GM12878 (cell line): ENCODE measurements at places on chromosomes 12 and 14. TPM values are rescaled to one million over a fixed set of nuclear protein-coding genes. Genes with fewer than 3 reads are reported as not detected.

SERPINA12 gene
- not detected in 2 replicates for total RNA-seq

DNA sequence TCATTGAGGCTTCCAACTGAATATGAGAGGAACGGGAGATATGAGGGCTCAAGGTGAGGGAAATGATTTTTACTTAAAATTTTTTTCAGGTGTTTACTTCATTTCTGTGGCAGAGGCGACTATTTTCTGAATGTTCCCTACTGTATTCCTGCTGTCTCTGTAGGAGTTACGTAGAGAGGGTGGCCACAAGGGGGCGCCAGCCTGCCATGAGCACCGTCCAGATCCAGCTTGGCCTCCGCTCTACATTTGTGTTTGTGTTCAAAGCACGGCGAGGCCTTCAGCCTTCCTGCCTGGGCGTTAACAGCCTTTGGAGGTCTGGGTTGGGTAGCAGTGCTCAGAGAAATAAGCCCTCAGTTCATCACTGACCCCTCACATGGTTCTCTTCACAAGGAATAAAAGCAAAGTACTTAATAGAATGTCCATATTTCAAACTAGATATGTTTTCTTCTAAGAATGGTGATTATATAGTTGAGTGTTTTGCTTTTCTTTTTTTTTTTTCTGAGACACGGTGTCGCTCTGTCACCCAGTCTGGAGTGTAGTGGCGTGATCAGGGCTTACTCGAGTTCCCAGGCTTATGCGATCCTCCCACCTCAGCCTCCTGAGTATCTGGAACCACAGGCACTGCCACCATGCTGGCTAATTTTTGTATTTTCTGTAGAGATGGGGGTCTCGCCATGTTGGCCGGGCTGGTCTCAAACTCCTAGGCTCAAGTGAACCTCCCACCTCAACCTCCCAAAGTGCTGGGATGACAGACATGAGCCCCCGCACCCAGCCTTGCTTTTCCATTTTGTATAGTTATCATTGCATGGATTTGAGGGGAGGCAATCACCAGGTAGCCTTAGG lies 22.3 kb downstream of the CKB start:
- H3K27ac ChIP-seq, result no peak overlapping the region
- no peaks in the 10 kb centered on the region for H3K4me1 ChIP-seq
- DNase-seq, result no peak
- no peaks in the 10 kb centered on the region for H3K27me3 ChIP-seq
- no peak overlapping the region for H3K4me3 ChIP-seq

GRCh38 chr14:81105378-81105777 lies 115.4 kb downstream of the GTF2A1 start:
- no peaks in the 10 kb centered on the region for H3K4me1 ChIP-seq
- H3K36me3 ChIP-seq, result no peaks in the 10 kb centered on the region
- no peak overlapping the region for H3K4me3 ChIP-seq

RALGAPA1 gene
- 22.8 and 26.7 TPM in 2 replicates for total RNA-seq

DNA sequence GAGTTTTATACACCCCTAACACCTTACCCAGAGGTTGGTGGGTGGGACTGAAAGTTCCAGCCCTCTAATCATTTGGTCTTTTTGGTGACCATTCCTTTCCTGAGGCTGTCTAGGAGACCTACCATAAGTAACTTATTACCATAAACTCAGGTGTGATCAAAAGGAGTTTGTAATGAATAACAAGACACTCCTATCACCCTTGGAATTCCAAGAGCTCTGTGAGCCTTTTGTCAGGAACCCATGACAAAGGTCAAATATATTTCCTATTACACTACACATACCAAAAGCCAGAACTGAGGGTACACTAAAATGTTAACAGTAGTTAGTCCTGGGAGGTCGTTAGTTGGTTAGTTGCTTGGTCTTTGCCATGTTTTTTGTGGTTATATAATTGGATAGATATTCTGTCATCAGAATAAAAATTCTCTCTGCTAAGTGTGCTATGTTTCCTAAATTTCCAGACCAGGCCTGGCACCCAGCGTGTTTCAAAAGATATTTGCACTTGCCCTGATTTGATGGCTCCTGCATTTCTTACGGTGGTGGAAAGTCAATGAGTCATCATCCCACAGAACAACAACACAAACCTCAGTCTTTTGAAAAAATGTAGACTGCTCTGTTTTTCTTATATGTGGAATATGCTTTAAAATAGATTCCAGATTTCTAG lies 27.0 kb upstream of the AKAP5 start:
- no peak overlapping the region for H3K27ac ChIP-seq
- H3K4me3 ChIP-seq, result no peak overlapping the region
- H3K36me3 ChIP-seq, result peaks cover 45% of the 10 kb centered on the region

TCL1B gene
- total RNA-seq, result not detected in 2 replicates

DNA sequence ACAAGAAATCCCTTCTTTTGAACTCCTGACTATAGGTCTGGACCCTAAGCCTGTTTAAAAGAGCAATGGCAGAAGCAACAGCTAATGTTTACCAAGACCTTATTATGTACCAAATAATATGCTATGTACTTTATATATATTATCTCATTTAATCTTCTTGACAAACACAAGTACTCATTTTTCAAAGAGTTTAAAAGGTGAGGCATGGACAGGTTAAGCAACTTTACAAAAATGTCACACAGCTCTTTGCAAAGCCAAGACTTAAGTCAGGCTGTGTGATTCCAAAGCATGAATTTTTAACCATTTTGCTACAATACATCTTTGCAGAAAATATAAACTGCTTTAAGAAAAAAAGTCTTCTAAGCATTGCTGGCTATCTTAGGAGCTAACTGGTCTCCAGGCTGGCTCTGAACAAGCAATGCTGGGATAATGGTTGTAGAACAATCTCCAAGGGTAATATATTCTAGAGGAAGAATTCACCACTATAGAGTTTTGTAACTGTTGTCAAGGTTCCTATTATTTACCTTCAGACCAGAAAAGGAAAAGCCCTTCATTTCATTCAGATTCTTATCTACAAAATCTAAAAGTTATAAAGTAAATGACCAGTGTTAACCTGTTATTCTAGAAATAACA lies 22.1 kb downstream of the SYNJ2BP start:
- no peak overlapping the region for H3K27ac ChIP-seq
- no peaks in the 10 kb centered on the region for H3K4me1 ChIP-seq
- H3K27me3 ChIP-seq, result no peaks in the 10 kb centered on the region

ZNF891 gene
- total RNA-seq, result 0.74 and 0.90 TPM in 2 replicates
